ENCODE measurements at places on chromosomes 5 and 9.

GRCh38 chr5:109936996-109937395, 247.3 kb downstream of the MAN2A1 start:
- no peak for DNase-seq

- DNase-seq: no peak
These were observed 599.8 kb downstream of the EBF1 start for GRCh38 chr5:158499892-158500418.

DNA sequence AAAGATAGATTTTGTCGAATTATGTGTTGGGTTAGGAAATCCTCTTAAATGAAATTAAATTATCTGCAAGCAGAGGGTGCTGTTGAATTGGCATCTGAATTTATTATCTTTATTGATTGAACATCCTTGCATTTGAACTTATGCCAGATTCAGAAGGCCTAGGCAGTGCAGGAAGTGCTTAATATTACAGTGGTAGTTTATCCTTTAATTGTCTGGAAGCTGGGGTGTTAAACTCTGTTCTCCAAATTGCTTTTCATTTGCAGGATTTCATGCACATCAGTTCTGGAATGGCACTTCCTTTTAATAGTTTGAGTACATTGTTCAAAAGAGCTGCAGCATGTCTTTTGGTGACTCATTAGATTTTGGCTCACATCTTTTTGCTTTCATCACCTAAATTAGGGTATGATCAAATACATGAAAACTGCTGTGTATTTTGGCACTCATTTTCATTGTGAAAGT, 186.3 kb downstream of the KDM4C start:
- peak; percentile 91 for DNase-seq

DNA sequence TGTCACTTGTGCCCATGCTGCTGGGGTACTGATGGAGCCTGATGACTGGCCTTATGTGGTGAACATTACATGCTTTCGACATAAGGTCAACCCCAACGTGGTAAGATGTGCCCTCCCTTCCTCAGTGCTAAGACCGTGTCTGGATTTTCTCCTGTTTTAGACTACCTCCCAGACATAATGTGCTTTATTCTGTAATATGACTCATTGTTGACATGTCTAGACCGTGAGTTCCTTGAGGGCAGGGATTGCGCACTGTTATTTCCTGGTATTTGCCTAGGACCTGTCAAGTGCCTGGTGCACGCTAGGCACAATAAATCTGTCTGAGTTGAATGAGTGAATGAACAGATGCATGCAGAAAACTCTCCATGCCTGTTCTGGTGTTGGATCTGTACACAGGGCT, 346.0 kb downstream of the KDM4C start:
- DNase-seq: no peak

GRCh38 chr9:126583144-126583760, 30.5 kb upstream of the LMX1B start:
- no peak for DNase-seq

- no peak for DNase-seq
These were observed 61.7 kb downstream of the PRRT1B start for GRCh38 chr9:131606896-131607567.

- DNase-seq: peak; percentile 68
These were observed 597.9 kb upstream of the SGCD start for GRCh38 chr5:155728857-155729683.

DNA sequence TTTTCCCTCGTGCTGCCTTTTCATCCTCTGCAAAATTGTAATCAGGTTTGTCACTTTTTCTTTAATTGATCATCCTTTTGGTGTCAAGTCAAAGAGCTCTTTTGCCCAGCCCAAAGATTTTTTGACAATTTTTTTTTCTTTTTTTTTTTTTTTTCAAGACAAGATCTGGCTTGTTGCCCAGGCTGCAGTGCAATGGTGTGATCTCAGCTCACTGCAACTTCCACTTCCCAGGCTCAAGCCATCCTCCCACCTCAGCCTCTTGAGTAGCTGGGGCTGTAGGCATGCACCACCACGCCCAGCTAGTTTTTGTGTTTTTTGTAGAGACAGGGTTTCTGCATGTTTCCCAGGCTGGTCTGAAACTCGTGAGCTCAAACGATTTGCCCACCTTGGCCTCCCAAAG, 36.7 kb downstream of the CDK7 start:
- no peak for DNase-seq

GRCh38 chr9:26675035-26675434, 217.6 kb downstream of the CAAP1 start:
- no peak for DNase-seq

All from NCI-H2081 (cell line).